ENCODE measurements at places on chromosomes 12 and 14. TPM values are rescaled to one million over a fixed set of nuclear protein-coding genes. Genes with fewer than 3 reads are reported as not detected.

CMKLR1 gene
- total RNA-seq: 12.0 TPM

CCDC197 gene
- not detected for total RNA-seq

SLC38A2 gene
- 292 TPM for total RNA-seq

TMEM132C gene
- total RNA-seq: 25.0 TPM

PKP2 gene
- 123 TPM for total RNA-seq

PRIMA1 gene
- 5.7 TPM for total RNA-seq

ERP27 gene
- 0.22 TPM for total RNA-seq

ASPG gene
- total RNA-seq: 0.50 TPM

CLEC1B gene
- total RNA-seq: 0.69 TPM

RTN1 gene
- total RNA-seq: 114 TPM

IFNG-AS1 gene
- 0.22 TPM for total RNA-seq

KRT2 gene
- 0.30 TPM for total RNA-seq

WNT1 gene
- total RNA-seq: not detected

NID2 gene
- total RNA-seq: 270 TPM

MYF5 gene
- not detected for total RNA-seq

FOXN4 gene
- total RNA-seq: not detected

ACTR10 gene
- total RNA-seq: 98.0 TPM

PAH gene
- total RNA-seq: 0.40 TPM

BHLHE41 gene
- total RNA-seq: 13.4 TPM

OTX2 gene
- 35.0 TPM for total RNA-seq

DLK1 gene
- 5.3 TPM for total RNA-seq

NRDE2 gene
- total RNA-seq: 15.5 TPM

EXOC3L4 gene
- not detected for total RNA-seq

DERA gene
- total RNA-seq: 30.5 TPM

GALNT8 gene
- total RNA-seq: 25.3 TPM

CLEC2A gene
- 0.17 TPM for total RNA-seq

NEMP1 gene
- total RNA-seq: 13.2 TPM

AGAP2 gene
- 13.0 TPM for total RNA-seq

CPNE6 gene
- 55.7 TPM for total RNA-seq

KCNK10 gene
- 6.2 TPM for total RNA-seq

SPX gene
- 4.0 TPM for total RNA-seq

RNASE1 gene
- 99.1 TPM for total RNA-seq

KITLG gene
- total RNA-seq: 19.2 TPM
